NCI-H187 treated with DMSO at 0.1 percent for 48 hours (cell line): ENCODE measurements at places on chromosomes 16 and 17.

DNA sequence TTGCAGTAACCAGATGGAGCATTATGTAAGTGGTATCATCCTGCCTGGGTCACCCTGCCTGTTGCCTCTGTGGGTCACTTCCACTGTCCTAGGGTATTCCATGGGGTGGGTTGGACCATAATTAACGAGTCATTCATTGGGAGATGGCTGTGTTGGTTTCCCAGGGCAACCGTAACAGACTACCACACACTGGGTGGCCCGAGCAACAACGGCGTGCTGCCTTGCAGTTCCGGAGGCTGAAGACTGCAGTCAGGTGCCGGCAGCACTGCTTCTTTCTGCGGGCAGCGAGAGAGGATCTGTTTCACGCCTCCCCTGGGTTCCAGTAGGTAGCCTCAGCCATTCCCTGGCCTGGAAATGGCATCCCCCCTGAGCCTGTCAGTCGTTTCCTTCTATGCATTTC is 28.9 kb upstream of the CMIP start:
- no peak for DNase-seq

DNA sequence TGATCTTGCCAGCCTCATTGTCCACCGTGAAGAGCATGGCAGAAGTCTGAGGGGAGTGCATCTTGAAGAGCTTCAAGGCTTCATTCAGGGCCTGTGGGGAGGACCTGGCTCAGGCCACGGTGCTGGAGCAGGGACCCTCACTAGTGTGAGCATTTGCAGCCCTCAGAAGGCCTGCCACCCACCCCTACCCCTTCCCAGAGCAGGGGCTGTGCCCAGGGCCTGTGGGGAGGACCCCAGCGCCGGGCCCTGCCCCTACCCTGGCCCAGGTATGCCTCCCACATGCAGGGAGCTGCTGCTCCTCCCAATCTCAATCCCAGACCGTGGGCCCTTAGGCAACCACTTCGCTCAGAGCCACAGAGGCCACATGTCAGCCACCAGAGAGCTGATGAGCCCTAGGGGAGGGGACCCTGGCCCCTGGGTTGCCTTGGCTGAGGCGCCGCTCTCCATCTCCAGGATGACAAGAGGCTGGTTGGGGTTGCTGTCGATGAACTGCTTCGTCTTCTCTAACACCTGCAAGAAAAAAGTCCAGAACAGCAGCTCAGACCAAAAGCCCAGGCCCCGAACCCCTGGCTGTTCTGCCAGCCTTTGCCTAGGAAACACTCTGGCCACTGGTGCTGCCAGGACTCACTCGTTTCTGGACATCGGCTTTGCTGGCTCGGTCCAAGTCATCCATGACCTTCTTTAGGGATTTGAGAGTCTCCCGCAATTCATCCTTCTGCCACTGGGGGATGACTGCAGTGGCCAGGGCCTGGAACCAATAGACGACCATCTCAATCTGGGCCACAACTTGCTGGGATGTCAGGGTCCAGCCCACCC is 1.8 kb upstream of the EXOSC6 start:
- no peak for DNase-seq

GRCh38 chr16:71526111-71526631 is at the start of gene CHST4:
TSS of gene CHST4 (plus strand) at chr16:71526426. CDS start at chr16:71536678, 10,252 bp downstream.
- peak; percentile 30 for DNase-seq

- no peak for DNase-seq
Measured at GRCh38 chr17:75191584-75191983, 8.8 kb upstream of the SUMO2 start.

- DNase-seq = no peak
Measured at GRCh38 chr17:72816406-72816805, 276.1 kb downstream of the SLC39A11 start.

DNA sequence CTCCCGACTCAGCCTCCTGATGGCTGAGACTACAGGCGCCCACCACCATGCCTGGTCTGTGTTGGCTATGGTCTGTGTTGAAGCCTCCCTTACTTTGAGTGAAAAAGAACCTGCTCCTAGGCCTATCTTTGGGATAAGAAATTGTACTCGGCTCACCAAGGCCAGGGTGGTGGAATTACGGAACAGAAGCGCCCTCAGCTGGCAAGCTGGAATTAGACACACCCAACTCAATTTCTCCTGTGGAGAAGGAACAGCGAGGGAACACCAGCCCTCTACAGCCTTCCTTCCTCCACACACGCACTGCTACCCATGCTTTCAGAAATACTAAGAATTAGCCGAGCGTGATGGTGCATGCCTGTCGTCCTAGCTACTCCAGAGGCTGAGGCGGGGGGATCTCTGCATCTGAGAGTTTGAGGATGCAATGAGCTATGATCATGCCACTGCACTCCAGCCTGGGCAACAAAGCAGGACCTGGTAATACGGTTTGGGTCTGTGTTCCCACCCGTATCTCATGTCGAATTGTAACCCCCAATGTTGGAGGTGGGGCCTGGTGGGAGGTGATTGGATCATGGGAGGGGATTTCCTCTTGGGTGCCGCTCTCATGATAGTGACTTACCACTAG is 40.1 kb upstream of the RBBP6 start:
- DNase-seq = no peak

GRCh38 chr17:54259476-54259875 is 436.7 kb downstream of the KIF2B start:
- DNase-seq = no peak

DNA sequence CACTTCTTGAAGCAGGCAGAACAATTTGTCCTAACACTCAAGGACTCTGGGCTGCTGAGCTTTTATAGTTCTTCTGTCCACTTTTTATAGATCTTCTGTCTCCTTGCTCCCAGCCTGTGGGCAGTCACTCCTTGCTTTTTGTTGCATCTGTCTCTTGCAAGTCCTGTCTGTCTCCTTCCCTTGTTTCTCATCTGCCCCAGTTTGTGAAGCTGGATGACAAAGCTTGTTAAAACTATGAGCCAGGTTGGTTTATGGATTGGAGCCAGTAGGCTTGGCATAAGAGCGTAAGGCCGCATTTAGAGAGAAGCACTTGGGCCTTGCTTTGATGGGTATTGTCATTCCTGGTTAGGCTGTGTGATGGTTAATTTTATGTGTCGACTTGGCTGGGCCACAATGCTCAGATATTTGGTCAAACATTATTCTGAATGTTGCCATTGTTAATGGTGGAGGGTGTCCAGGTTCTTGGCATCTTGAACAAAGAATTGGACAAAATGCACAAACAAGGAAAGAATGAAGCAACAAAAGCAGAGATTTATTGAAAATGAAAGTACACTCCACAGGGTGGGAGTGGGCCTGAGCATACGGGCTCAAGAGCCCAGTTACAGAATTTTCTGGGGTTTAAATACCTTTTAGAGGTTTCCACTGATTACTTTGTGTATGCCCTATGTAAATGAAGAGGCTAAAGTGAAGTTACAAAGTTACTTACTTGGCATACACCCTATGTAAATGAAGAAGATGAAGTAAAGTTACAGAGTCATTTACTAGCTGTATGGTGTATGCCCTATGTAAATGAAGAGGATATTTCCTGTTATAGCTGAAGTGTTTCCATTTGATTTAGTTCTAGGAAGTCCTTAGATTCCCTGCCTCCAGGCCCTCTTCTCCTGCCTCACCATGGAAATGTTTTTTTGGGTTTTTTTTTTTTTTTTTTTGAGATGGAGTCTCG is 8.0 kb upstream of the CPPED1 start:
- no peak for DNase-seq

DNA sequence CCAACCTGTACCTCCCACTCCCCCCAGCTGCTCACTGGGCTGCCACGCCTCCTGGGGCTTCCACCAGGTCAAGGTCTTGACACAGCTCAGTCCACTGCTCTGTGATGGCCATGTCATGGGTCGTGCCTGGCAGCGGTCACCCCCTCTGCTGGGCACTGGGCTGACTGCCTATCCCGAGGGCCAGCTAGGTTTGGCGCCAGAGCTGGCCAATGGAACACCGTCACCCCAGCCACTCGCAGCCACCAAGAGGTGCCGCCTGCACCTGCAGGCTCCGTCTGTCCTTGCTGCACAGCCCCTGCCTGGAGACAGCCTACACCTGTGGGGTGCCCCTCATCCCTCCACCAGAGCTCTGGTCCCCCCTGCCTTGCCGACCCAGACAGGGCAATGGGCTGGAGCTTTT is 4.5 kb upstream of the RAB40C start:
- no peak for DNase-seq

- no peak for DNase-seq
Measured at GRCh38 chr16:27455700-27456099, 53.7 kb downstream of the IL21R start.

DNA sequence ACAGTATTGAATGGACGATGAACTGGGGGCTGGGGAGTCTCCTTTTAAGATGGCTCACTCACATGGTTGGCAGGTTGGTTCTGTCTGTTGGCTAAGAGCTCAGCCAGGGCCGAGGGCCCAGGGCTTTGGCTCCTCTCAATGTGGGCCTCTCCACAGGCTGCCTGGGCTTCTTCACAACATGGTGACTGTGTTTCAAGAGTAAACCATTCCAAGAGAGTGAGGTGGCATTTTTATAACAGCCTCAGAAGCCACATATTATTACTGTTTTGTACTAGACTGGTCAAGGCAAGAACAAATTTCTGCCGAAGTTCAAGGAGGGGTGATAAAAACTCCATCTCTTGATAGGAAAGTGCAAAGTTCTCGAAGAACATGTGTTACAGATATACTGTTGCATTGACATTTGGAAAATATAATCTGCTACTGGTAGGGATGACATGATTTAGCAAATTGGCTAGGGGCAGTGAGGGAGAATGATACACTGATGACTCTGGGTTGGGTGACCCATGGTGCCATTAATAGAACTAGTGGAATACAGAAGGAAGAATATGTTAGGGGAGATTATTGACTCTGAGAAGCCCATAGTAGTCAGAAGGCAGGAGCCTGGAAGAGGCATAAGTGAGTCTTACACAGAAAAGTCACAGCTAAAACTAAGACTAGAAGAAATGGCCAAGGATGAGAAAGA is 13.7 kb downstream of the KRABD2 start:
- DNase-seq = no peak

GRCh38 chr16:2858245-2859025 is 465 bp upstream of the PRSS22 start:
- DNase-seq = no peak

DNA sequence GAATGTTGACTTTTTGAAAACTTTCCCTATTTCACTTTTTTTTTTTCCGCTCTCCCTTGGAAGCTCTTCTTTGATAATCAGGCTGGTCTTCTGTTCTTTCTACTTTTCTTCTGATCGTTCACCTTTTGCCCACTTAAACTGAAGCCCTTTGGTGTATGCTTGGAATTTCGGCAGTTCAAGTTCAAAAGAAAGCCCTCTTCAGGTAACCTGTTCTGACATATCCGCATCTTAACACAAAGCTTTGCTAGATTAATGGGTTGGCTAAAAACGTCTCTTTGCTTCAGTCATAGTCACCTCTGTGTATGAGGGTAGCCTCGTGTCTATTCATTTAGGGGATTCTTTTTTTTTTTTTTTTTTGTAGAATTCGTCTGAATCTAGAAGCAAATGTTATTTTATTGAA is 1115.8 kb upstream of the RBFOX1 start:
- no peak for DNase-seq

- DNase-seq = no peak
Measured at GRCh38 chr17:13587487-13588338, 14.0 kb downstream of the HS3ST3A1 start.

- DNase-seq = no peak
Measured at GRCh38 chr16:52050418-52050817, 496.5 kb downstream of the TOX3 start.
